Activated T-helper 2 cell treated with anti-CD3 and anti-CD28 coated beads, Interferon-gamma antibody, Interleukin-2, Interleukin-4, amounts not matched to agents 10 μg/mL and 5 μg/mL and 100 μg/mL, durations not matched to agents 14 hours and 24 hours and 36 hours (primary cell): ENCODE measurements at places on chromosomes 6 and 20. TPM values are rescaled to one million over a fixed set of nuclear protein-coding genes. Genes with fewer than 3 reads are reported as not detected.

DNA sequence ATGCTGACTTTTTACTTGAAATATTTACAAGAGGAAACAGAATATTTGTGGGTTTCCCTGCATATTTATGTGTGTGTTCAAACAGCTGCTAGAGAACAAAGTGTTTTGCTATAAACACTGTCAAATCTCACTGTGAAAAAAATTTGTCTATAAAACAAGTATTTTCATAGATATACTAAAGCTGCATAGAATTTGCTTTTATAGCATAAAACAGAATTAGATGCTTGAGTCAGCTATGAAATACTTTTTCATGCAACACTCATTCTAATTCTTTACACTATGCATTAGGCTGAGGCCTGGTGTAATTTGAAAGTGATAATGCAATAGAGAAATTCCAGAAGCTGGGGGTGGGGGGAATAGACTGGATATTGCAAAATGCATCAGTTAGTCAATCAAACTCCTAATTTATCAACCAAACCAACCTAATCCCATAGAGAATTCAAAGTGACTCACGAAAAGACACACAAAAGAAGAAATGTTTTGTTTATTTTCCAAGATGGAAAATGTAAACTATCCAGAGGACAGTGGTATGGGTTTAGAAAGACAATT is 148.2 kb downstream of the LAMA2 start:
- no peaks in the 10 kb centered on the region for H3K4me1 ChIP-seq
- no peak overlapping the region for H3K27ac ChIP-seq
- no peaks in the 10 kb centered on the region for H3K36me3 ChIP-seq
- DNase-seq = no peak

DNA sequence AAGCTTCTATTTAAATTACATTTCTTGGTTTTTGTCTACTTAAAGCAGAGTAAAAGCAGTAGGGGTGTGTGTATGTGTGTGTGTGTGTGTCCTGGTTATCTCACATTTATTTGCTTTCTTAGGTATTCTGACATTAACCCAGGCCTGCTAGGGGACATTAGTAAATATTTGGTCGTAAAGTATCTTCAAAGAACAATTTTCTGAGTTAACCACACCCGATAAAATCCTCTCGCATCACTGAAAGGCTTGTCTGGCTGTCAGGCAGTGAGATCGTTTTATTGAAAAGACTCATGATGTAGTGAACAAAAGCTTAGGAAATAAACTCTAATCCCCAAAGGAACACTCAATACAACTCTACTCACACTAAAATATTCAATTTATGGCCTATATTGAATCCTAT is 77.9 kb downstream of the ZNF217 start:
- no peaks in the 10 kb centered on the region for H3K36me3 ChIP-seq
- H3K27me3 ChIP-seq = peaks cover 1% of the 10 kb centered on the region
- DNase-seq = no peak
- no peak overlapping the region for H3K27ac ChIP-seq
- no peak overlapping the region for H3K4me3 ChIP-seq

DNA sequence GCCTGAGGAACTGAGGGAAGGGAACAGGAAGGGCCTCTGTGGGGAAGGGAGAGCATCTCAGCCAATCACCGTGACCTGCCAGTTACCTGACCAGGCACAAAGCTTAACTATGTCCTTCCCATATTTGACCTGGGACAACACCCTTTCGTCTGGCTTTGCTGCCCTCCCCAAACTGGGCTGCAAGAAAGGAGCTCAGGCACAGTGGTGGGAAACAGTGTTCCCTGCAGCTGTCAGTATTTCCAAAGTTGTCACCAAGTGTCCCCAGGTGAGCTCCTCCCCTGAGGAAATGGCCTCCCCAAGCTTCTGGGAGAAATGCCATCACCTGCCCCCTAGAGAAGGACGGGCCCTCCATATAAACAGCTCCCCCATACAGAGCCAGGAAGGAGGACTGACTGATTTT is 17.9 kb downstream of the NCR2 start:
- no peak overlapping the region for H3K27ac ChIP-seq
- DNase-seq = no peak
- no peaks in the 10 kb centered on the region for H3K36me3 ChIP-seq
- no peak overlapping the region for H3K4me3 ChIP-seq
- H3K27me3 ChIP-seq = peaks cover 39% of the 10 kb centered on the region

GRCh38 chr20:56381501-56381900 is 10.5 kb downstream of the AURKA start:
- H3K4me3 ChIP-seq = peak overlapping the region; percentile 30
- DNase-seq = no peak
- H3K27ac ChIP-seq = peak overlapping the region; percentile 68
- H3K36me3 ChIP-seq = peaks cover 89% of the 10 kb centered on the region
- H3K4me1 ChIP-seq = peaks cover 62% of the 10 kb centered on the region
- H3K27me3 ChIP-seq = no peaks in the 10 kb centered on the region

Gene DEFB119
- total RNA-seq = not detected in 2 replicates

DNA sequence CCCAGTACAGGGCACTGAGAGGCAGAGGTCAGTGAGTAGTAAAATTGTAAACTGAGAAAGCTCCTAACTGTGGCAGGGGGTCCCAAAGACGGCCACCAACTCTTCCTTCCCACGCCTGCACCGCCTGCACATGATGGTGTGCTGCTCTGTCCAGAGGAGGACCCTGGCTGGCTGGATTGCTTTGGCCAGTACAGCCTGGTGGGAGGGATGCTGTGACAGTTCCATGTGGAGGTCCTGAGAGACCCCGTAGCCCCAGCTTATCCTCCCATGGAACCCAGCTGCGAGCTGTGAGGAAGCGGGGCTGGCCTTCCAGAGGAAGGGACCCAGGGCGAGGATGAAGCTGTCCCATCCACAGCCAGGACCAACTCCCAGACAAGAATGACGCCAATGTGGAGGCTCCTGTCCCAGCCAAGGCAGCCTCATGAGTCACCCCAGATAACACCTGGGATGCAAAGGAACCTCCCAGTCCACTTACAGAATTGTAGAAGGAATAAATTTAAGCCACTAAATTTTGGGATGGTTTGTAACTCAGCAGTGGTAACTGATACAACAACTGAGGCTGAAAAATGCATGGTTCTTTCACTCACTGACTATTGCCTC is 2.0 kb upstream of the ACSS1 start:
- H3K27ac ChIP-seq = no peak overlapping the region
- DNase-seq = no peak
- H3K36me3 ChIP-seq = peaks cover 9% of the 10 kb centered on the region
- H3K27me3 ChIP-seq = peaks cover 32% of the 10 kb centered on the region
- H3K4me1 ChIP-seq = peaks cover 19% of the 10 kb centered on the region

DNA sequence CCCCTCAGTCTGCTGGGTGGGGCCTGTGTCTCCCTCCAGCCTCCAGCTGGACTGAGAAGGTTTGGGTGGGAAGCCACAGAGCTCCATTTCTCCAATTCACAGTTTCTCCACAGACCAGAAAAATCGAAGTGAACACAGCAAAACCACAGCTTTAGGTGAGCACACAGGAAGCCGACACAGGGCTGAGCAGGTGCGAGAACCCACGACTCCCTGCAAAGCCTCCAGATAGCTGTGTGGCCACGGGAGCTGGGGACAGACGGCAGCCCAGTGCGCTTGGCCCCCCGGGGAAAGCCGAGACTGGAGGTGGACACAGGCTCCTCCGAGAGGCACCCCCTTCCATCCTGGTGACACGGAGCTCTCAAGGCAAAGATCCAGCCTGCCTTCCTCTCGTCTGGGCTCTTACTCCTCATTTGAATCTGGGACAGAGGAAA is 29.0 kb upstream of the MPC1 start:
- DNase-seq = no peak
- H3K4me1 ChIP-seq = peaks cover 39% of the 10 kb centered on the region
- H3K36me3 ChIP-seq = peaks cover 17% of the 10 kb centered on the region
- no peak overlapping the region for H3K27ac ChIP-seq
- H3K4me3 ChIP-seq = no peak overlapping the region

Gene SLC26A8
- total RNA-seq = not detected in 2 replicates

DNA sequence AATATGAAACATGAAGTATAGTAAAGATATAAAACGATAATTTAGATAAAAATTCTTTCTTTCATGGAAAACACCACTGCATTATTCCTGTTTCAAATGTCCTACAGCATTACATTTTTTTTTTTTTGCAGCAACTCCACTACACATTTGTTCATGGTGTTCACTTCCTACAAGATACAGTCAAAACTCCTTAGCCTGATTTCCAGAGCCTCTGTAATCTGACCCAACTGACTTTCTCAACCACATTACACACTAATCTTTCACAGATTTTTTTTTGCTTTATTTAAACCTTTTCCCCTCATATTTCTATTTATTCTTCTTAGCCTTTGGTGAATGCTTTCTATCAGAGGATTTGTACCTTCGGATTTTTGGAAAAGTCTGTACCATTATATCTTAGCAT is 176.5 kb upstream of the PDE7B start:
- H3K27me3 ChIP-seq = no peaks in the 10 kb centered on the region
- DNase-seq = no peak
- H3K36me3 ChIP-seq = peaks cover 57% of the 10 kb centered on the region
- H3K4me3 ChIP-seq = no peak overlapping the region
- peak overlapping the region; percentile 75 for H3K27ac ChIP-seq

Gene FITM2
- 2.4 and 2.5 TPM in 2 replicates for total RNA-seq

DNA sequence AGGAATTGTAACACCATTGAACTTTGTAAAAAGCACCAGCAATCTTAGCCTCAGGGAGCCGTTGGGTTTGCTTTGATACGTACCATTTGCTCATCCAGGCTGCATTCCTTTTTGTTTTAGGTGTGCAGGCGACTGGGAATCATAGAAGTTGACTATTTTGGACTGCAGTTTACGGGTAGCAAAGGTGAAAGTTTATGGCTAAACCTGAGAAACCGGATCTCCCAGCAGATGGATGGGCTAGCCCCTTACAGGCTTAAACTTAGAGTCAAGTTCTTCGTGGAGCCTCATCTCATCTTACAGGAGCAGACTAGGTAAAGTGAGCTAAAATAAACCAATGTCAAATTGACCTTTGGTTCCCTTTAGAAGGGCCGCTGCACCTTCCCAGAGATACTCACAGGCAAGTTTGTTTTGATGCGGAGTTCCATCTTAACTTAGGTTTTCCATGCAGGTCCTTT is 1.6 kb downstream of the MYLIP start:
- peaks cover 10% of the 10 kb centered on the region for H3K27me3 ChIP-seq
- H3K4me1 ChIP-seq = peaks cover 35% of the 10 kb centered on the region
- peak overlapping the region; percentile 81 for H3K27ac ChIP-seq
- H3K36me3 ChIP-seq = peaks cover 58% of the 10 kb centered on the region
- no peak for DNase-seq

Gene DOK5
- 2.9 and 4.7 TPM in 2 replicates for total RNA-seq

GRCh38 chr6:135025175-135025574 is 29.4 kb downstream of the HBS1L start:
- no peak overlapping the region for H3K27ac ChIP-seq
- no peak overlapping the region for H3K4me3 ChIP-seq
- no peak for DNase-seq
- H3K27me3 ChIP-seq = no peaks in the 10 kb centered on the region

GRCh38 chr20:43590036-43590391 is 723 bp upstream of the IFT52 start:
- peaks cover 2% of the 10 kb centered on the region for H3K27me3 ChIP-seq
- DNase-seq = no peak
- H3K4me3 ChIP-seq = peak overlapping the region; percentile 87

DNA sequence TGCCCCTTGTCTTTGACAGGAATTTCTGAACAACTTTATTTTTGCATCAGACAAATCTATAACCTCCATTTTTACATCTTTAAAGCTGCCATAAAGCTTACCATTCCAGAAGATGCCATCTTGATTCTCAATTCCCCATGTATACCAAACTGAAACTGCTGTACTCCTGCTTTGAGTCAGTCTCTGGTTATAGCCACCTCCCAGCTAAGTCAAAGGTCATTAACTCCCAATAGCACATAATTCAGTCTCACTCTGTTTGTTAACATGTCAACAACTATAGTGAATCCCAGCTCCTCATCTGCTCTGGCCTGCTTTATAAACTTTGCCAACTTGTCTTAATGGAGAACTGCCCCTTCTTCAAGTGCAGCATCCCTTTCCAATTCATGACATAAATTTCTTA is 343.6 kb downstream of the FRK start:
- no peaks in the 10 kb centered on the region for H3K27me3 ChIP-seq
- no peak overlapping the region for H3K27ac ChIP-seq
- no peaks in the 10 kb centered on the region for H3K36me3 ChIP-seq
- DNase-seq = no peak
- no peak overlapping the region for H3K4me3 ChIP-seq

DNA sequence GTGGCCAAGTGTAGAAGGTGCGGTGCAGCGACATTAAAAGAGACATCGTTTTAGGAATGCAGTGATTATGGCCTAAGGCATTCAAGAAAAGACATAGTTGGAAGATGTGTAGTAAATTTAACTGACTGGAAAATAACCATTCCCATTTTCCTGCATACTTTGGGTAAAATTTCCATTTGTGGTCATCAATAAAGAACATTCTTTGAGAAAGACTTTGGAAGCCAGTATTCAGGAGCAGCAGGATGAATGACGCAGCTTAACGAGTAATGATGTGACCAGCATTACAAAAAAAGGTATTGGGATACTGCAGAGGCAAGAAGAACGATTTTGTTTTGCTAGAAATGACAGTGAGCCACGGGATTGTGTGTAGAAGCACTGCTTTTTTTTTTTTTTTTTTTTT is 7.0 kb upstream of the RWDD1 start:
- H3K4me1 ChIP-seq = peaks cover 6% of the 10 kb centered on the region
- no peak overlapping the region for H3K27ac ChIP-seq
- no peaks in the 10 kb centered on the region for H3K36me3 ChIP-seq
- H3K4me3 ChIP-seq = no peak overlapping the region
- no peak for DNase-seq

- H3K4me3 ChIP-seq = peak overlapping the region; percentile 93
- peaks cover 20% of the 10 kb centered on the region for H3K4me1 ChIP-seq
- peak overlapping the region; percentile 93 for H3K27ac ChIP-seq
- peaks cover 4% of the 10 kb centered on the region for H3K36me3 ChIP-seq
Measured at GRCh38 chr6:11092668-11093375, 812 bp upstream of the SMIM13 start.

GRCh38 chr6:52284131-52284459 is 447 bp downstream of the MCM3 start:
- H3K36me3 ChIP-seq = peaks cover 44% of the 10 kb centered on the region
- H3K27ac ChIP-seq = no peak overlapping the region
- no peak for DNase-seq
- H3K4me3 ChIP-seq = no peak overlapping the region
- H3K27me3 ChIP-seq = no peaks in the 10 kb centered on the region

GRCh38 chr6:150880336-150880735 is 14.8 kb downstream of the MTHFD1L start:
- no peak for DNase-seq
- no peak overlapping the region for H3K27ac ChIP-seq
- H3K4me3 ChIP-seq = no peak overlapping the region
- H3K27me3 ChIP-seq = no peaks in the 10 kb centered on the region

- no peaks in the 10 kb centered on the region for H3K4me1 ChIP-seq
- H3K4me3 ChIP-seq = no peak overlapping the region
- no peaks in the 10 kb centered on the region for H3K36me3 ChIP-seq
- no peak for DNase-seq
- no peak overlapping the region for H3K27ac ChIP-seq
- H3K27me3 ChIP-seq = peaks cover 4% of the 10 kb centered on the region
Measured at GRCh38 chr6:33607784-33608161, 13.3 kb upstream of the ITPR3 start.
